NAMALWA (cell line): ENCODE measurements at places on chromosomes 13 and 19.

- no peak for DNase-seq
These were observed 185.7 kb downstream of the KCNRG start for GRCh38 chr13:50200988-50201387.

GRCh38 chr19:16297575-16298178, 26.9 kb upstream of the KLF2 start:
- no peak for DNase-seq

GRCh38 chr19:9608912-9609311, 12.1 kb downstream of the ZNF561 start:
- DNase-seq = no peak

GRCh38 chr13:101946401-101946800, 455.4 kb downstream of the FGF14 start:
- DNase-seq = no peak

DNA sequence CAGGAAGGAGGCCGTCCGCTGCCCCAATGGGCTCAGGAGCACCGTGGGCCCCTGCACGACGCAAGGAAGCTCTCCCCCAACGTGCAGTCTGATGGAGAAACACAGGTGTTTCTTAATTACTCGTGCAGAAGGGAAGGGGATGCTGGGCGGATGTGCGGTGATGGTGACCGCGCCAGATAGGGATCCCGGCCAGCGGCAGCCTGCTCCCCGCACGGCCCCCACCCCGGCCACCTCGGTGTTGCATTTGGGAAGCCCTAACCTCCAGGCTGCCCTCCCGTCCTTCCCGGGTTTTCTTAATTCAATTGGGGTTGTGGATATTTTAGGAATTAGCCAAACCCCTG, 254.4 kb downstream of the ZNF536 start:
- DNase-seq = no peak

- DNase-seq = no peak
These were observed 23.0 kb upstream of the TFDP1 start for GRCh38 chr13:113561417-113562084.

DNA sequence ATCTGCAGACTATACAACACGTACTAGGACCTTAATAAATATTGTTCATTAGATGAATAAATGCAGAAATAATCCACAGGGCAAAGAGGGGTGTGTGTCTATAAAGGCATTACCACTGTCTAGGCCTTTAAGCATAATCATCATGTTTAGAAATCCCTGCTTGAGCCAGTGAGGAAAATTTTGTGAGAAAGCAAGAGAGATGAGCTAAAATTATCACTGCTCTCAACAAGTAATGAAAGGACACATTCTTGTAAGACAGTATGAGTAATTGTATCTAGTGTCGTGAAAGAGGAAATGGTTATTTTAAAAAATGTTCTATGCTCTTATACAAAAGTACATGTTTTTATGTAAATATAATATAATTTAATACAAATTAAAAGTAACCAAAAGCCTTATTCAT, 1699.4 kb downstream of the PCDH9 start:
- DNase-seq = no peak

GRCh38 chr13:33224686-33225085, 60.9 kb downstream of the STARD13 start:
- no peak for DNase-seq

GRCh38 chr13:112674412-112675365, 15.1 kb upstream of the ATP11A start:
- DNase-seq = no peak

DNA sequence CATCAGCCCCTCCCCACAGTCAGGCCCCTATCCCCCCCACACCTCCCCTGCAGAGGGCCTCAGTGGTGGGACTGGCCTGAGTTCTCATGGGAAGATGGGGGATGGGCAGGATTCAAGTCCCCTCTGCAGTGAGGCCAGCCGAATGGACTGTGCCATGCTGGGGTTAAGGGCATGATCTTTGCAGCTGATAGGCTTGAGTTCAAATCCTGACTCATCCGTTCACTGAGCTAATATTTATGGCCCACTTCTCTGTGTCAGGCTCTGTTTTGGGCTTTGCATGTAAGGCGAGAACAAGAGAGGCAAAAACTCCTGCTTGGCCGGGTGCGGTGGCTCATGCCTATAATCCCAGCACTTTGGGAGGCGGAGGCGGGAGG, 20.7 kb downstream of the MARK4 start:
- no peak for DNase-seq

GRCh38 chr13:98416408-98416807, 160.5 kb downstream of the STK24 start:
- no peak for DNase-seq

DNA sequence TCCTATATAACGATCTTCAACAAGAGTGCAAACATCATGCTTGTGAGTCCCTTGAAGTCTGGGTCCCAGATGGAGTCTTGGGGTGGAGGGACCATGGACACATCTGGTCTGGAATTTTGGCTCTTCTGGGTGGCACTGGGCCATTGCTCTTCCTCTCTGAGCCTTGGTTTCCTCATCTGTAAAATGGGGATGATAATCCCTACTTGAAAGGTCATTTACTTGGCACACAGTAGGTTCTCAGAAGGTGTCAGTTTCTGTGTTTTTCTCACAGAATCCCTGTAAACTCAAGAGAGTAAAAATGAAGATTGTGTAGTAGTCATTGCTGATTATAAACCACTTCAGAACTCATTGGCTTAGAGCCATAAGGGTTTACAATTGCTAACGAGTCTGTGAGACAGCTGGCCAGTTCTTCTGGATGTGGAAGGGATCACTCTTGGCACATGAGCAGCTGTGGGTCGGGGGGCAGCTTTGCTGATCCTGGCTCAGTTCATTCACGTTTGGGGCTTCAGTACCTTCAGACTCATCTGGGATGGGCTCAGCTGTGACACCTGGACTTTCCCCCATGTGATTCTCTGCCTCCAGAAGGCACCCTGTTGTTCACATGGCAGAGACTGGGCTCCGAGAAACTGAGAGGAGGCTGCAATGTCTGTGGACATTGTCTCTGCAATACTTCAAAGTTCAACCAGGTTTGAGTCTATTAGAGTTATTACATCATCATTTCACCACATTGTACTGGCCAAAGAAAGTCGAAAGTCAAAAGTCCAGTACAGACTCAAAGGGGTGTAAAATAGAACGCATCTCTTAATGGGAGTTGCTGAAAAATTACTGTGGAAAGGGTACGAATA, 7.8 kb downstream of the CYP4F12 start:
- no peak for DNase-seq

GRCh38 chr13:72662548-72662947, 64.9 kb downstream of the MZT1 start:
- no peak for DNase-seq

GRCh38 chr19:9645472-9645871, 24.4 kb upstream of the ZNF561 start:
- DNase-seq = peak; percentile 16

DNA sequence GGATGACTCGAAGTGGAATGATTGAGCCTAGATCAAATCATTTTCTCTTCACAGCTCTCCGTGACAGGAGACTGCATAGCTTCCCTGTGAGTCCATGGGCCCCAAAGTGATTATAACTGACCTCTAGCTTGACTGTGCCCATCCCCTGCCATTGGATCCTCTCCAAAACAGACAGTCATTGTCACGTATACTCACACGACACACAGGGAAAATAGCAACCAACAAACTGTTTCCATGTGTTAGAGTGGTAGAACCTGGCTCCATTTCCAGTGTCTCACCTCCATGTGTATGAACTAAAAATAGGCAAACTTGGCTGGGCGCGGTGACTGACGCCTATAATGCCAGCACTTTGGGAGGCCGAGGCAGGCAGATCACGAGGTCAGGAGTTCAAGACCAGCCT, 48.8 kb upstream of the NPAS1 start:
- no peak for DNase-seq

DNA sequence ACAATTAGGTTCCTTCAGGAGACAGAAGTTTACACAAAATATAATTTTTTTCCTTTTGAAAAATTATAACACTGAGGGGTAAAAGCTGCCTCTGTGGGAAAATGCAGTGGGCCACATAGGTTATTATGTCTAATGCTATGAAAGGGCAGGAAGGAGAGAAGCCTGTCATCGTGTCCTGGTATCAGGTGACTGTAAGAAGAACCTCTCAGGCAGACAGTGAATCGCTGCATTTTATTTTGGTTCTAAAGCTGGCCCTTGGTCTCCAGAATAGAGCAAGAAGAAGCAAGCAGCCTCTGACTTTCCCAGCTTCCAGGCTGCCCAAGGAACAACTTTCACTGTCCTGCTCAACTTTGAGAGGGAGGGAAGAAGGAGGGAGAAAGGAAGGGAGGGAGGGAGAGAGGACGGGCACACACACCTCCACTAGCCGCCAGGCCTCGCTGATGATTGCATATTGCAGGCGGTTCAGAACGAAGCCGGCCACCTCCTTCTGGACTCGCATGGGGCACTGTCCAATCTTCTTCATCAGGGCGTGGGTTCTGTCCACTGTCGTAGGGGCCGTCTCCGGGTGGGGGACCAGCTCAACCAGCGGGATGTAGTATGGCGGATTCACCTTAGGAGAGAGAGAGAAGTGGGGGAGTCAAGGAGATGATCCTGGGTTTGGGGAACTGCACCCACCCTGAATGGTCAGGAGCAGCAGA, 93.8 kb downstream of the CRYL1 start:
- no peak for DNase-seq

GRCh38 chr19:718251-718951, 9.7 kb downstream of the PALM start:
- no peak for DNase-seq

GRCh38 chr19:3359919-3360420, 6.4 kb upstream of the NFIC start:
- no peak for DNase-seq

GRCh38 chr13:109749365-109749764, 37.0 kb downstream of the IRS2 start:
- no peak for DNase-seq
